Fibroblast of lung (primary cell): ENCODE measurements at places on chromosomes 12 and 14.

- no peak for DNase-seq
These were observed 52.6 kb downstream of the RBMS2 start for GRCh38 chr12:56574210-56574609.

DNA sequence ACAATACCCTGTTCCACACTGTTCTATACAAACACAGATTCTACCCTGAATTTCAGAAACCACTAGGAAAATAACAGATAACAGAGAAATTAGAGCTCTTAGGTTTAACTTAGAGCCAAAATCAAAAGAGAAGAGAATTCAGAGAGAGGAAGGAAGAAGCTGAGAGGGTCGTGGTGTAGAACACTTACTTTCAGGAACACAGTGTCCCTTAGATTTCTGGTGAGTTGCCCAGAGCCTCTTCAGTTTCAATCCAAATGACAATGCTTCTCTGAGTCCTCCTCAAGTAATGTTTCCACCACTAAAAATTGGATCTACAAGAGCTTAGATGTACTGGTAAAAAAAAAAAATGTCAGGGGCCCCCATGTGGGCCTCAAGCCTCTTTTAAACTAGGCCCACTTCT, 2.6 kb downstream of the YAF2 start:
- DNase-seq = no peak

DNA sequence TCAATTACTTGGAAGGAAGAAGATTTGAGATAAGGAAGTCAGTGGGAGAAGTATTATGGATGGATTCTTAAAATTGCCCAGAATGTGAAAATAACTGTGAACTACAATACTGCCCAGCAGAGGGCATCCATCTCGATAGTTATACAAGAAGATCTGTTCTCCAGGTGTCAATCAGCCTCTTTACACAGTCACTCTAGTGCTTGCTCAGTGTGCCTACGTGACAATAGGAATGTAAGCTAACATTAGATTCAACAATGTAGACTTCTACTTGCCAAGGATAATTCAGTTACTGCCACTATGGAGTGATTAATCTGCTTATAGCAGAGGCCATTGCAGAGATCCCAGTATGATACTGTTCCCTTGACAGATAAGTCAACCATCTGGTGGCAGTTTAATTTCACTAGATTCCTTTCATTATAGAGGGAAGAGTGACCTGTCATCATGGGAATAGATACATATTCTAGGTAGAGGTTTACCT, 10.6 kb upstream of the MAP4K5 start:
- DNase-seq = peak; percentile 51

- DNase-seq = no peak
These were observed 43.0 kb downstream of the FAM186A start for GRCh38 chr12:50353404-50353803.

DNA sequence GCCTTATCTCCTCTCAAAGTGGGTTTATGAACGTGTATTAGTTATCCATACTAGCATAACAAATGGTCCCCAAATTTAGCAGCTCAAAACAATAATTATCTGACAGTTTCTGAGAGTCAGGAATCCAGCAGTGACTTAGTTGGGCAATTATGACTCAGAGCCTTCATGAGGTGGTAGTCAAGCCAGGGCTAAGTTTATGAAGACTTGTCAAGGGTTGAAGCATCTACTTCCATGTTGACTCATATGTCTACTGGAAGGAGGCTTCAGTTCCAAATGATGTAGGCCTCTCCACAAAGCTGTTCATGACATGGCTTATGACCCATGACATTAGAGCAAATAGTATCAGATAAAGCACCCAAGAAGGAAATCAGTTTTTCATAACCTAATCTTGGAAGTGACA, 73.2 kb downstream of the IPO8 start:
- DNase-seq = peak; percentile 70

- DNase-seq = peak; percentile 79
These were observed 2.6 kb downstream of the WNK1 start for GRCh38 chr12:754851-755562.

DNA sequence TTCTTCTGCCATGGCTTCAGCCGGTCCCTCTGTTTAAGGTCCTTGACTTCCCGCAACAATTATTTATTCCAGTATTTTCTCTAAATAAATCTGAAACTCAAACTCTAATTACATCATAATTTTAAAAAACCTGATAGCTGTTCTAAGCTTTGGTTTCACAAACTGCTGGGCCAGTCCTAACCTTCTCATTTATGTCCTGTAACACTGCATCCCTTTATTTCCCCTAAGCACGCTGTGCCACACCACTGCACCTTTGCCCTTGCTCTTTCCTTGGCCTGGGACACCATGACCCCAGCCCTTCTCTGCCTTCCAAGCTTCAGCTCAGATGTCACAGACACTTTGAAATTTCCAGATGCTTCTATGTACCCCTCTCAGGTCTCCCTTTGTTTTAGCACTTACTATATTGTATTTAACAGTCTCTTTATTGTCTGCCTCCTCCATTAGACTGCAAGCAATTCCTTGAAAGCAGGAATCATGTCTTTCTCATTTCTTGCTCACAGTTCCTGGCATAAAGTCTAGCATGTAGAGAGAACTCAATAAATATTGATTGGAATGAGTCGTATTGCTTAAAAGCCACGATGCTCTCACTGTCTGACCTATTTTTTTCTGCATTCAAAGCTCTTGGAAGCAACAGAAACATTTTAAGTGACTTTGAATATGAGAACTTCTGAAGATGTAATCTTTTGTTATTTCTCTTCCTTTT, 111.1 kb downstream of the ERGIC2 start:
- no peak for DNase-seq

DNA sequence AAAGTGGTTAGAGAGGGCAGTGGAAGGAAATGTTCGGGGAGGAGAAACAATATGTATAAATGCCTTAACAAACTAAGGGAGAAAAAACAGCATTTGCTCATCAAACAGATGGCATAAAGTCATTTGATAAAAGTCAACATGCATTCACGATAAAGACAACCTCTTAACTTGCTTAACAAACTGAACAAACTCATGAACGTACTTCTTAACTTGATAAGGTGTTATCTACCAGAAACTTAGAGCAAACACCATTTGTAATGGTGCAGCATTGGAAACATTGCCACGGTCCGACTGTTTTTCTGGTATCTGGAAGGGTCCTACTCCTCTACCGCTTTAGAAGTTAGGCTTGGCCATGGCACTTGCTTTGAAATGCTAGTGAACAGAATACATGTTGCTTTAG, 4.2 kb upstream of the RPS6KL1 start:
- DNase-seq = no peak

DNA sequence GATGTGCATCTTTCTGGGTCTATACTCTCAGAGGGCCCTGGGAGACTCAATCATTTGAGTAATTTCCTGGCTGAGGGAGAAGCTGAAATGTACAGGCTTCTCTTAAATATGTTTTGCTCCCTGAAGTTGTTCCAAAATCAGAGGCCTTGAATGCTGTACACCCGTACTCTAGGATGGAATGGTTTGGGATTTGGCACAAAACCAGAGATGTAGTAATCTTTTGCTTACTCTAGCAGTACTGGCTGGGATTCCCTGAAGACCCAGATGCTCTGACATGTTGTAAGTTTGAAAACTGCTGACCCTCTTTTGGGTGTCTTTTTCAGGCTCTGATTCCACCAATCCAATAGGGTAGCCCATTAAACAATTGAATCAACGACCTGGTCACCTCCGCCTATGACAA, 10.4 kb downstream of the ACACB start:
- no peak for DNase-seq

GRCh38 chr14:67955261-67955660, 135.7 kb downstream of the RAD51B start:
- DNase-seq = no peak

DNA sequence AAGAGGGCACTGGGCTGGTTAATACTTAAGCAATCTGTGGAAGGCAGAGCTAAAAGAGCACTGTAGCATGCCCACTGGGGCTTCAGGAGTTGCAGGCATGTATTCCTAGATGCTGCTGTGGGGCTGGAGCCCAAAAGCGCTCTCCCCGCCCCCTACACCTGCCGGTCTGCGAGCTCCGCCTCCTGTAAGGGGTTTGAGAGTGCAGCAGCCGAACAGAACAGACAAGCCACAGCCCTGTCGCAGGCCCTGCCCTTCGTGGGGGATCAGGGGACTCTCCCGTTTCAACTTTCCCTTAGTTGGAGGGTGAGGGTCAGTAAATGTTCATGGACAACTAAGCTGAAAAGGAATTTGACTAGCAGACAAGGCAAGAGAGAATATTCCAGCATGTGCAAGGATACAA, 17.6 kb downstream of the SLC38A6 start:
- no peak for DNase-seq

DNA sequence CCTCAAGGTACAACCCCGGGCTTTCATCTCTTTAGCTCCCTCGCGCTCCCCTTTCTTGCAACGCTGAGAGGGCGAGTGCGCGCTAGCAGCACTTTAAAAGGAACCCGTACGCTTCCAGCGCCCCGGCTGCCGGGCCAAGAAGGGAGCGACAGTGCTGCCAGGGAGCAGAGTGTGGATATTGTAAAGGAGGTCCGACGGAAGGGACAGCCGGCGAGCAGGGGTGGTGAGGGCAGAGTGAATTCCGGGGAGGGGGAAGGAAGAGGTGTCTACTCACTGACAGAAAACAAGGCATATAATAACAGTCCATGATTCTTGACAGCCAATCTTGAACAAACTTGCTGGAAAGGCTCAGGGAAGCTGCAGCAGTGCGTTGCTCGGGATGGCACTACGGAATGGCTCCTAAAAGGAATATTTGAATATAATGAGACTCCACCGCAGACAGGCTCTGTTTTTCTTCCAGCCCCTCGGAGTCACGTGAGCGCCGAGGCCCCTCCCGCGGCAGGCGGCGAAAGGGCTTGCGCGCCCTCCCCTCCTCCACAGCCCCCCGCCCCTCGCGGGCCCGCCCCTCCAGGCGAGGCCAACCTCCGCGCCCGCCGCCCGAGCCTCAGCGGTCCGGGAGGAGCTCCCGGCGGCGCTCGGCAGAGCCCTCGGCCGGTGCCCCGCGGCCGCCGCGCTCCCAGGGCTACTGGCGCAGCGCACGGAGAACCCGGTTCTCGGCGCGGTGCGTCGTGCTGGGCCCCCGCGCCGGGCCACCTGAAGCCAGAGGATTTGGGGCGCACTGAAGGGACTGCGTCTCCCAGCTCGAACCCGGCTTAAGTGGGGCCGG, 3.4 kb downstream of the BMP4 start:
- DNase-seq = peak; percentile 90

- DNase-seq = no peak
These were observed 50.2 kb downstream of the MIPOL1 start for GRCh38 chr14:37247791-37248461.
